HFFc6 (cell line): ENCODE measurements at places on chromosomes 4 and X.

- DNase-seq, result no peak
Measured at GRCh38 chr4:17120761-17121160, 222.3 kb upstream of the LDB2 start.

GRCh38 chrX:115562480-115562847 is 1.5 kb downstream of the PLS3 start:
- peak; percentile 20 for DNase-seq

DNA sequence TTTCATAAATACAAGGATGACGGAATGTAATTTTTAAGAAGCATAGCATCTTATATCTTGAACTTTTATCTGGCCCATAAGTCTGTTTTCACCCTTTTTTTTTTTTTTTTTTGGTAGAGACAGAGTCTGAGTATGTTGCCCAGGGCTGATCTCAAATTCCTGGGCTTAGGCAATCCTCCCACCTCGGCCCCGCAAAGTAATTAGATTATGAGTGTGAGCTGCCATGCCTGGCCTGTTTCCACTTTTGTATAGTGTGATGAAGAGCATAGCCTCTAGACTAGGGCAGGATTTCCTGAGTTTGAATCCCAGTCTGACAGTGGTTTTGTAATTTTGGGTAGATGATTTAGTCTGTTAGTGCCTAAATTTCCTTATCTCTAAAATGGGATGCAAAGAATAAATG is 11.0 kb downstream of the STIM2 start:
- peak; percentile 35 for DNase-seq

DNA sequence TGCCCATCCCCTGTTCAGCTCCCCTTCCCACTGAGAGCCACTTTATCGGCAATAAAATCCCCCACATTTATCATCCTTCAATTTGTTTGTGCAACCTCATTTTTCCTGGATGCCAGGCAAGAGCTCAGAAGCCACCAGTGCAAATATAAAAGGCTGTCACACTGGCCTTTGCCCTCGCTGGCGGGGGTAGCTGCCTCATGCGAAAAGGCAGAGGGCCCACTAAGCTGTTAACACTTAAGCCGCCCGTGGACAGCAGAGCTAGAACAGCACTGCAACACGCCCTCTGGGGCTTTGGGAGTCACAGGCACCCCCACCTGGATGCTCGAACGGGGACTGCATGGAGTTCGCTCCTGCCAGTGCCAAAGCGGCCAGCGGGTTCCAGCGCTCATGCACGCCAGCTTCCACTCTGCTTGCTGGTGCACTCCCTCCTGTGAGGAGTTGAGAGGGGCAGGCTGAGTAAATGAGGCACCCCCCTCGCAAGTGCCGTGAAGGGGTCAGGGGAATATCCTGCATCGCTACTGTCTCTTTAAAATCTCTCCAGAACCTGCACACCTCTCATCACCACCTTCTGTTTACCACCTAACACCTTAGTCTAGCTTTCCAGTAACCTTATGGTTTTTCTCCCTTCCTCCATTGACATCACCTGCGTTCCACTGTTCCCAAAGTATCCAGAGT is 99.5 kb downstream of the SORBS2 start:
- no peak for DNase-seq

- no peak for DNase-seq
Measured at GRCh38 chrX:79336869-79337815, 30.0 kb downstream of the ITM2A start.

GRCh38 chr4:185903205-185903604 is 91.2 kb upstream of the SORBS2 start:
- no peak for DNase-seq

DNA sequence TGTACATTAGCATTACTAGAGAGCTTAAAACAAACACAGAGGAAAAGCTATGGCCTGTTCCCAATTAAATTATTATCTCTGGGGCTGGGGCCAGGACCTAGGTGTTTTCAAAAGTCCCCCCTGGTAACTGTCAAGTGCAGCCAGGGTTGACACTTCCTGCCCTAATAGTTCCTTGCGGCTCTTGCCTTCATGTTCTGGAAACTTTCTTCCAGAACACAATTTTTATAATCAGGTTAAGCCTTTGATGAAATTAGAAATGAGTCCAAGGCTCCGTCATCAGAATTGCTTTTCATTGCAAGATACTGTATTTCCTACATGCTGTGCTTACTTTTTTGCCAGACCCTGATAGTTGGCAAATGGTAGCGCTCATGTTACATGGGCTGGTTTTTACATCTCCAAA is 229.6 kb downstream of the UNC5C start:
- no peak for DNase-seq

- no peak for DNase-seq
Measured at GRCh38 chrX:22148565-22148964, 116.4 kb downstream of the PHEX start.

- peak; percentile 36 for DNase-seq
Measured at GRCh38 chr4:26144526-26145155, 176.2 kb upstream of the RBPJ start.

DNA sequence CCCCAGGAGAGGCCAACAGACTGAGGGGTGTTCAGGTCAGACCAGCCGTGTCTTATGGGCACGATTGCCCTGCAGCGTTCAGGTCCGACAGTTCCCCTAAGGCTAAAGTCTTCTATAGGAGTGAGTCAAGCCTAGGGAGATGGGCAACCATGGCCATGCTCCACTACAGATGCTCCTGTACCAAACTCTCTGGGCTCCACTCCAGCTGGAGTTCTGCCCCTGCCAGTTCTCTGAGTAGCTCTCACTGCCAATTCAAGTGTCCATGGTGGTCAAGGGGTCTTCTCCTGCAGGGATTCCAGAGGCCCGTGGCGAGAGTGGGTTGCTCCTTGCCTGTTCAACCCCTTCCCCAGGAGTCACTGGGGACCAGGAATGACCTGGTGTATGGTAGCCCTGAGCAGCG is 38.2 kb downstream of the BEX3 start:
- no peak for DNase-seq

DNA sequence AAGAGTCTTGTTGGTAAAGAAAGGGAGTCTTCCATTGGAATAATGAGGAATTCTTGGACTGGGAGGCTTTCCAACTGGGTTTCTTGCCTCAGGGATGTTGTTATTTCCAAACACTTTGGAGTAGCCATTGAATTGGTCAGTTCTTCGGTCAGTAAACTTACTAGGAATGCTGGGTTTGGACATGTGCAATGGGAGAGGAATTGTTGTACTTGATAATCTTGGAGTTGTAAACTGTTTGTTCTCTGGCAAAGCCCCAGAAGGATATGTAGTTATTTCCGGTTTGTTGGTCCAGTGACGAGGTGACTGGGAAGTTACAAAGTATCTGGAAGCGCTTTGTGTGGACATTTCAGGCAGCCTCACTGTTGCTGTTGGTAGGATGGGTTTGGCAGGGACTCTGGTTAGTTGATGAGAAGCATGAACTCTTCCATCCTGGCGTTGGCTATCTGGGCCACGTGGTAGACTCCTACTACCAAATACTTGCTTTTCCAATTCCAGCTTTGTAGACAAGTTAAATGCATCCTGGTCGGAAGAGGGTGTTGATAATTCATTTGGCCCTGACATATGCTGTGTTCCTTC is 25.9 kb downstream of the MXRA5 start:
- DNase-seq, result peak; percentile 0
